HCT116 (cell line): ENCODE measurements at places on chromosomes 5 and 9. TPM values are rescaled to one million over a fixed set of nuclear protein-coding genes. Genes with fewer than 3 reads are reported as not detected.

The MIGA2 gene
- 23.7 TPM for total RNA-seq

The HAVCR2 gene
- 0.07 TPM for total RNA-seq

The PLPP7 gene
- total RNA-seq: 0.37 TPM

GRCh38 chr9:2027543-2028160, 12.5 kb downstream of the SMARCA2 start:
- DNase-seq: no peak
- H3K27me3 ChIP-seq: no peaks in the 10 kb centered on the region
- H3K4me3 ChIP-seq: no peak overlapping the region
- no peaks in the 10 kb centered on the region for H3K36me3 ChIP-seq
- H3K27ac ChIP-seq: no peak overlapping the region
- no peaks in the 10 kb centered on the region for H3K4me1 ChIP-seq

- H3K27ac ChIP-seq: no peak overlapping the region
- no peaks in the 10 kb centered on the region for H3K4me1 ChIP-seq
- no peak for DNase-seq
These were observed 27.4 kb downstream of the ERMP1 start for GRCh38 chr9:5805478-5805877.

GRCh38 chr9:4119778-4120554, 179.9 kb downstream of the GLIS3 start:
- no peak for DNase-seq
- no peaks in the 10 kb centered on the region for H3K27me3 ChIP-seq
- no peak overlapping the region for H3K27ac ChIP-seq
- H3K4me3 ChIP-seq: no peak overlapping the region

DNA sequence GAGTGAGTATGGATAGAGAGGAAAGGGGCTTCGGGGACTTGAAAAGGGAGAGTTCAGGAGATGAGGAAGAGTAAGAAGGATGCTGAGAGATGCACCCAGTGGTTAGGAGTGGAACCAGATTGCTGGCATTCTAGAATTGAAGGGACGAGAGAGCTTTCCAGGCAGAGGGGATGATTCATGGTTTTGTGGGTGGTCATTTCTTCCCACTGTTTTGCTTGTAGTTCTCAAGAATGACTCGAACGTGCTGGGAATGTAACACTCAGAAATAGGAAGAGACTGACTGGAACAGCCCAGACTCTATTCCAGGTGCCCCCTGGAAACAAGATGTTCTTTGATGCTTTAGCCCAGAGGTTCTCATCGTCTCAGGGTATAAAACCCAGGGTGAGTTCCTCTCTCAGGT, 294.2 kb downstream of the ICE1 start:
- H3K4me1 ChIP-seq: no peaks in the 10 kb centered on the region
- H3K36me3 ChIP-seq: no peaks in the 10 kb centered on the region
- no peak for DNase-seq
- H3K4me3 ChIP-seq: no peak overlapping the region
- H3K27ac ChIP-seq: no peak overlapping the region

GRCh38 chr5:40518485-40518917, 161.2 kb upstream of the PTGER4 start:
- H3K27me3 ChIP-seq: no peaks in the 10 kb centered on the region
- H3K4me3 ChIP-seq: no peak overlapping the region
- peaks cover 12% of the 10 kb centered on the region for H3K4me1 ChIP-seq
- no peak overlapping the region for H3K27ac ChIP-seq
- peak; percentile 56 for DNase-seq

DNA sequence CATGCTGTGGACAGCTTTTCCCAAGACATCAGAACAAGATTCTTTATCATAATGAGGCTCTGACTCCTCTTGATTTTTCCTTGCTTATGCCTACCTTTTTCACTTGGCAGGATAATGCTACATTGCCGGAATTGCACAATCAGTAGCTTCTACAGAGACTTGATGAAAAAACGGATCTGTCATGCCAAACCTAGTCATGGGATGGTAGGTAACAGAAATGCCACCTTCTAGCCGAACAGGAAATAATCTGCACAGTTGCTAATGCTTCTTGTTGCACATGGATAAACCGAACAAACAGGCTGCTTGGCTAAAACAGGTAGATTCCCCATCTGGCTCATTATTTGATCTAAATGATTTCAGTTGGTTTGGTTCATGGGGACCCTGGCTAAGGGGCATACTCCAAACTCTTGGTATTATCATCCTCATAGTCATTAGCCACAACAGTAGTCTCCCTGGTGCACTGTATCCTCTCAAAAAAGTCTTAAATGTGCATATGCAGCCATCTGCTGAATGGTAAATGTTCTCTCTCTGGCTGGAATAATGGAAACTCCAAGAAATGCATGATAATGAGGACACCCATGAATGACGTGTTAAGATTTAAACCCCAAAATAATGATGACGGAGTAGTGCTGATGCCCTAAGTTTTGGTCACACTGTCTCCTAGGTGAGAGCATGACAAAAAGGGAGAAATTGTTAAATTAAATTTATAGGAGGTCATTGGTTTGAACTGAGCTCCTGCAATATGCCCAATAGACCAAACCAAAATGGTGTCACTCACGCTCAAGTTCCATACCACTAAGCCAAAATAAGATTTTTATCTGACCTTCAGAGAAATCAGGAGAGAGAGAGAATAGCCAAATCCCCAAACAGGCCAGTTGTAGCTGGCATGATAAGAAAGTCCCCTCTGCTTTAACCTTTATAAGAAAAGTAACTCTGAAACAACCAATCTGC, 47.0 kb downstream of the RAPGEF1 start:
- H3K27ac ChIP-seq: no peak overlapping the region
- no peaks in the 10 kb centered on the region for H3K4me1 ChIP-seq
- H3K4me3 ChIP-seq: no peak overlapping the region

- no peaks in the 10 kb centered on the region for H3K4me1 ChIP-seq
- no peak overlapping the region for H3K4me3 ChIP-seq
- H3K27me3 ChIP-seq: no peaks in the 10 kb centered on the region; the same call in 1 of the 2 replicates
- no peak for DNase-seq
These were observed 143.7 kb upstream of the TNC start for GRCh38 chr9:115261656-115262081.

DNA sequence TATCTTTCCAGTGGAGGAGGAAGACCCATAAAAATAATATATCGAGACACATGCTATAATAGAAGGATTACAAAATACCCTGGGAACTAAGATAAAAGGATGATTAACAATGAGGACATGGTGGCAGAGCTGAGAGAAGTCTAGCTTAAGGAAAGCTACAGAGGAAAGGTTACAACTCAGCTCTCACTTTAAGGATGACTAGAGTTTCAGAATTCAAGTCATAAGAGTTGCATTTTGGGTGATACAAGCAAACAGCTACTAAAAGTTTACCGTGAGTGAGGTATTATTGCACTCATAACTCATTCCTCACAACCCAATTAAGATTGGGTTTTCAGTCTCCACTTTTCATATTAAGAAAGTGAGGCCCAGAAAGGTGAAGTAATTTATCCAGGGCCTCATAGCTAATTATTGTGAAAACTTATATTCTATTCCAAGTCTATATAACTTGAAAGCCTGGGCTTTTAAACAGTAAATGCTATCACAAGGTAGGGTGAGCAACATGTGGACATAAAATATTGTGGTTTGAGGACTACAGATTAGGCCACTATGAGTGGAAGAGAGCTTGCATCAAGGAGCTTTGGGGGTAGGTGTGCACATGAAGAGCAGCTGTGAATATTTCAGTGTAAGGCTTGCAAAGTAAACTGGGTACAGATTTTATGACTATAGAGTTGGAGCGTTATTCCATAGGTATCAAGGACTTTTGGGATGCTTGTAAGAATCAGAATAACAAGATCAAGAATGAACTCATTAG, 28.0 kb downstream of the JAKMIP2 start:
- H3K36me3 ChIP-seq: no peaks in the 10 kb centered on the region
- H3K27ac ChIP-seq: no peak overlapping the region
- no peak for DNase-seq
- H3K4me1 ChIP-seq: no peaks in the 10 kb centered on the region

- H3K27me3 ChIP-seq: no peaks in the 10 kb centered on the region
- H3K4me1 ChIP-seq: no peaks in the 10 kb centered on the region
- no peak overlapping the region for H3K4me3 ChIP-seq
- DNase-seq: no peak
- no peak overlapping the region for H3K27ac ChIP-seq
These were observed 237.5 kb downstream of the AP3B1 start for GRCh38 chr5:78056901-78057514.
